Activated naive CD8-positive, alpha-beta T cell treated with anti-CD3 and anti-CD28 coated beads, Interleukin-2, amount 50 U/mL, for 16 hours (primary cell): ENCODE measurements at places on chromosomes 1 and 21.

DNA sequence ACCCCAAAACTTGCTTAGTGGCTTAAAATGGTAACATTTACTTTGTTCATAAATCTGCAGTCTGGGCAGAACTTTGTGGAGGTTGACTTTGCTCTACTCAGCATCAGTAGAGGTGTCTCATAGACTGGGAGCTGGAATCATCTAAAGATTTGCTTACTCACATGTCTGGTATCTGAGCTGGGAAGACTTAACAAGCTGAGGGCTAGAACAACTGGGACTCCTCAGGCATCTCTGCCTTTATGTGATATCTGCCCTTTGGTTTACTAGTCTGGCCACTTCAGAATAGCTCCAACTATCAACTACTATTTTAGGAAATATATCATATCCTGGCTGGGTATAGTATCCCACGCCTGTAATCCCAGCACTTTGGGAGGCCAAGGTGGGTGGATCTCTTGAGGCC lies 82.5 kb downstream of the C4BPA start:
- no peak for DNase-seq

DNA sequence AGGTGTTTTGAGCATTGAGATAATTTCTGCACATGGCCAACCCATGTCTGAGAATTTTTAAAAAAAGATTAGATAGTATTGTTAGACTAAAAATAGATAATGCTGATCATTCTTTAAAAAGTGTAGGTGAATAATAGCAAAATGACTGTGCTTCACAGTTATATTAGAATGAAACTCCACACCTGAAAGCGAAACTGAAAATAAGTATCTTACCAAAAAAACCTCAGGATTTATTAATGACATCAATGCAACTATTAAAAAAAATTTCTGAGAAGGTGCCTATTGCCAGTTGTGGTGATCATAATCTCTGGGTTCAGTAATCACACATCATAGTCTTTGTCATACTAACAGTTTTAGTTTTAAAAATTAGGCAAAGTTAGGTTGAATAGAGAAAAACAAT lies 36.5 kb downstream of the PLA2G4A start:
- no peak for DNase-seq

DNA sequence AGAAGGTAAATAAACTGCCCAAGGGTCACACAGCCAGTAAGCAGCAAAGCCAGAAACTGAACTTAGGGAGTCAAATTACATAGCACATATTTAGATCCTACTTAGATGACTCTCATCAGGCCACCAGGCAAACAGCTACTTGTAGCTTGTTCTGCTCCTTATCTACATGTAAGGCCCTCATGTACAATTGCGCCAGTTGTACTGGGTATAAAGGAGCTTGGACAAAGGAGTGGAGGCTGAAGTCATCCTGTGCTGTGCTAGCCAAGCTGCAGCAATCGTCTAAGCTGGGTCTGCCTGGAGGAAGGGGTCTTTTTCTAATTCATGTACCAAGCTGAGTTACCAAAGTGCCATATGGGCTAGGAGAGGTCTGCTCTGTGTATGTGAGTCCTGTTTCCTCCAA lies 12.8 kb downstream of the ETNK2 start:
- DNase-seq: no peak

DNA sequence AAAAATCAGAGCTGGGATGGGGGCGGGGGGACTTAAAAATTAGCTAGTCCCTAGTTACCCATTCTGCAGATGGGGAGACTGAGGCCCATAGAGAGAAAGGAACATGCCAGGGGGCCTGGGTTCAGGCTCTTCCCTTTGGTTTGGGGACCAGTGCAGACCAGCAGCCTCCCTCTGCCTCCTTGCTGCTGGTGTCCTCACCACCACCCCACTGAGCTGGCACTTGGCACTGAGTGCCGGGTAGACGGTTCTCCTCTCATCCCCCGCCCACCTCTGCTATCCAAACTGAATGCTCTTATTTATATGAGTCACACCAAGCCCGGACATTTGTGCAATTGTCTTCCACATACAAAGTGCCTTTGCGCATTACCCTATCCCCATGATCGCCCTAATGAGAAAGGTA lies 39.2 kb downstream of the CAMK2N1 start:
- DNase-seq: no peak

DNA sequence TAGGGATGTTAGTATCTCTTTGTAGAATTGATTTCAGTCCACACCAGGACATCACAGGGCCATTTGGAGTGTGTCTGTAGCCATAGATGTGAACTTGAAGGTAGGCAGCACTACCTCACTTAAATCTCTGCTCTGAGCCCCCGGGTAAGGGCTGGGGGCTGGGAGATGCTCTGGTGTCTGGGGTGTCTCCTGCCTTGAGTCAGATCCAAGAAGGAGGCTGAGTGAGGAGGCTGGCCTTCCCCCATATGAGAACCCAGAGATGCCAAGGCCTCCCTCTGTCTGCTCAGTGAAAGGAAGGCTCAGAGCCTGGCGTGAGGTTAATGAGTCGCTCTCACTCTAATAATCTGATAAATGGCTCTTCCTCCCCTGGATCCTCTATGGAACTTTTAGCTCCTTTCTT lies 161.6 kb downstream of the ACTL8 start:
- DNase-seq: no peak

GRCh38 chr1:171470726-171471125 lies 14.6 kb upstream of the PRRC2C start:
- no peak for DNase-seq

GRCh38 chr1:187837787-187838186 lies 1009.0 kb downstream of the PLA2G4A start:
- DNase-seq: no peak

DNA sequence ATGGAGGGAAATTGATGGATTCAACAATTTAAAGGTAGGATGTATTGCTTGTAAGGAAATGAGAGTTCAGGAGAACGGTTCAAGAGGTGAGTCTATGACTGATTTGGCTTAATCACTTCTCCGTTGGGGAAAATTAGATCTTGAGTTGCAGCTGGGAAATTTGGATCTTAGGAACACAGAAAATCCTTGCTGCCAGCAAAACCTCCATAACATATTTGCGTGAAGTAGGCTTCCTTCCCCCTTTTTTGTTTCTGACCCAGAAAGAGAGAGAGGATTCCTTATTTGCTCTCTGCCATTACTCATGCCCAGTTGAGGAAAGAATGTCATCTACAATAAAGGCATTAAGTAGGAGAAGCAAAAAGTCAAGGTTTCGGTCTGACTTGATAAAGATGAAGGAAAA lies 73.5 kb upstream of the PDC start:
- DNase-seq: no peak

DNA sequence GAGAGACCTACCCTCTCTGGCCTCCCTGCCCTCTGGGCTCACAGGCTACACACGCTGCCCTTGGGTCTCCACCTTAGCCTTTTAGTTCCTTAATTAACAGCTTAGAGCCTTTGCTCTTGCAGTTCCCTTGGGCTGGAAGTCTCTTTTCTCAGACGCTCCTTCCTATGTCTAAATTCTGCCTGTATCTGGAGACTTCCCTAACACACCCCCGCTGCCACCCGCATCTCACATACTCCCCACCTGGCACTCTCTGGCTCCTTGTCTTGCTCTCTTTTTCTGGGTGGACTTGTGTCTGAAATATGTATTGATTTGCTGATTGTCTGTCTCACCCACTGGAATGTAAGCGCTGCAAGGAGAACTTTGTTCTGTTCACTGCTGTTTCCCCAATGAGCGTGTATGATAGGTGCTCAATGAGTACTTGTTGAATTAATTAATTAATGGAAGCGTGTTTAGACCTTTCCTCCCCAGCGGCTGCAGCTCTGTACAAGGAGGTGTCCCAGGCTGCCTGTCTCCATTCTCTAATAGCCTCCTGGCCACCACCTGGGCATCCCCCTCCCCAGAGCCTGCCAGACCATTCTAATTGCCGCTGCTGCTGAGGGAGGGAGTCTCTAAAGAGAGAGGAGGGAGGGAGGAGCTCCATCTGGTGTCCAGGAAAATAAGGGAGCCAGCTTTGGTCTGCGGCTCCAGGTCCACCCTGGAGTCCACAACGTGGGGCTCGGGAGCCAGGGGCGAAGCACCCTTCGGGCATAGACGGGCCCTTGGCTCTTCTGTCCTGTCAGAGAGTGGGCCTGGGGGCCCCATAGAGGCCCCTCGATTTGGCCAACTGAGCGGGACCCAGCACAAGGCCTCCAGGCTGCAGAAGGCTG lies 95.4 kb downstream of the RNF220 start:
- no peak for DNase-seq

- DNase-seq: no peak
Measured at GRCh38 chr1:24403806-24404205, 9.8 kb downstream of the STPG1 start.

- no peak for DNase-seq
Measured at GRCh38 chr1:99018313-99018712, 13.7 kb upstream of the PLPPR5 start.

DNA sequence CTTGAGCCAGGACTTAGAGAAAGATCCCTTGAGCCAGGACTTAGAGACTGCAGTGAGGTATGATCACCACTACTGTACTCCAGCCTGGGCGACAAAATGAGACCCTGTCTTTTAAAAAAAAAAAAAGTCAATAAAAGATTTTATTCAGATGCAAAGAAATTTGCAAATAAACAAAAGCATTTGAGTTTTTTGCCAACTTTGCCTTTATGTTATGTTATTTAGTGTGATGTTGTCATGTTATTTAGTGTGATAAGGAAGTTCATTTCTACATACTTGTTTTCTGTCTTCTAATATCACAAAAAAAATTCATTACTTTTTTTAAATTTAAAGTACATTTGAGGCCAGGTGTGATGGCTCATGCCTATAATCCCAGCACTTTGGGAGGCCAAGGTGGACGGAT lies 9.0 kb downstream of the RAD54L start:
- DNase-seq: no peak

DNA sequence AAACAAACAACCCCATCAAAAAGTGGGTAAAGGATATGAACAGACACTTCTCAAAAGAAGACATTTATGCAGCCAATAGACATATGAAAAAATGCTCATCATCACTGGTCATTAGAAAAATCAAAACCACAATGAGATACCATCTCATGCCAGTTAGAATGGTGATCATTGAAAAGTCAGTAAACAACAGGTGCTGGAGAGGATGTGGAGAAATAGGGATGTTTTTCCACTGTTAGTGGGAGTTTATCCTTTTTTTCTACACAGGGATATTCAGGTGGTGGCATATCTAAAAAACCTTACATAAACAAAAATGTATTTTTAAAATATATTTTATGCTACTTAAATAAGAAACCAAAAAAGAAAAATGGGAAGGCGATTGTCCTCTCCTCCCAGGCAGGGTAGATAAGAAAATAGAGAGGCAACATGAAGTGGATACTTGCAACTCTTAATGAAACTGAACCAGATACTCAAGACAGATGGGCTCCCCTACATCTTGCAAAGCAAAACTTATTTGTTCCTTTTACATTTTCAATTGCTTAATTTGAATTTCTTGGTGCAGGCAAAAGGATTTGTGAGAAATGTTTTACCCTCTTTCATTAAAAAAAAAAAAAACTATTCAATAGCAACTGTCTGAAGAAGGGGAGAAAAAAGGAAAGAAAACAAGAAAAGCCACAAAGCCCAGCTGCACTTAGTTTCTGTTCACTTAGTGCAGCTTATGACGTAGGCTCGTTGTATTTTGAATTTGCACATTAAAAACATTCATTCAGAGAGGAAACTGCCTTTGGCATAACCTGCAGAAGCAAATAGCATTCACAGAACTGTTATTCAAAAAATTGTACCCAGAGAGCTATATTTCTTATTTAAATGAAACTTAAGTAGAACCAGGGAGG lies 36.9 kb upstream of the RGS1 start:
- no peak for DNase-seq

DNA sequence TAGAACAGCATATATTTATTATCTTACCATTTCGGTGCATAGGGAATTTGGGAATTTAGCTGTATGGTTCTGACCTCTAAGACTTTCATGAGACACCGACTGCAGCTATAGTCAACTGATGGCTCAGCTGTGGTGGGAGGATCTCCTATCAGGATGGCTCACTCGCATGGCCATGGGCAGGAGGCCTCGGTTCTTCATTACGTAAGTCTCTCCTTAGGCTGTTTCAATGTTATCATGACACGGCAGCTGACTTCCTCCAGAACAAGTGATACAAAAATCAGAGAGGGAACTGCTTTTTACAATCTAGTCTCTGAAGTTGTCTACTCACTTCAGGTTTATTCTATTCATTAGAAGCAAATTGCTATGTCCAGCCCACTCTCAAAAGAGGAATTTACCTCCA lies 13.3 kb upstream of the CAPN8 start:
- no peak for DNase-seq

- no peak for DNase-seq
Measured at GRCh38 chr21:39685236-39685635, 59.7 kb upstream of the IGSF5 start.

DNA sequence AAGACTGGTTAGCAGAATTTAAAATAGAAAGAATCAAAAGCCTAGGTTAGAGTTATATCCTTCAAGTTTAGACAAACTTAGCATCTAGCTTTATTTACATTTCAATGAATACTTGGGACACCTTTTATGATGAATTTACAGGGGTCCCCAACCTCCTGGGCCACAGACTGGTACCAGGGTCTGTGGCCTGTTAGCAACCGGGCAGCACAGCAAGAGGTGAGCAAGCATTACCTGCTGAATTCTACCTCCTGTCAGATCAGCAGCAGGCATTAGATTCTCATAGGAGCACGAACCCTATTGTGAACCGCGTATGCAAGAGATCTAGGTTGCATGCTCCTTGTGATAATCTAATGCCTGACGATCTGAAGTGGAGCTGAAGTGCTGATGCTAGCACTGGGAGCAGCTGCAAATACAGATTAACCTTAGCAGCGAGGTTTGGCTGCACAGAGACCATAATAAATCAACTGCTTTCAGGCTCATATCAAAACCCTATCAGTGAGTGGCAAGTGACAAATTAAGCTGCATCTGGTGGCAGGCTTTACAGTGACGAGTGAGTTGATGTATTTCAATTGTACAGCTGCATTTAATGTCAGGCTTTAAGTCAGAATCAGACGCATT lies 82.0 kb downstream of the UCHL5 start:
- no peak for DNase-seq

- DNase-seq: no peak
Measured at GRCh38 chr21:44057960-44058651, 46.0 kb downstream of the TRAPPC10 start.

- no peak for DNase-seq
Measured at GRCh38 chr1:91609551-91609950, 108.9 kb downstream of the CDC7 start.

DNA sequence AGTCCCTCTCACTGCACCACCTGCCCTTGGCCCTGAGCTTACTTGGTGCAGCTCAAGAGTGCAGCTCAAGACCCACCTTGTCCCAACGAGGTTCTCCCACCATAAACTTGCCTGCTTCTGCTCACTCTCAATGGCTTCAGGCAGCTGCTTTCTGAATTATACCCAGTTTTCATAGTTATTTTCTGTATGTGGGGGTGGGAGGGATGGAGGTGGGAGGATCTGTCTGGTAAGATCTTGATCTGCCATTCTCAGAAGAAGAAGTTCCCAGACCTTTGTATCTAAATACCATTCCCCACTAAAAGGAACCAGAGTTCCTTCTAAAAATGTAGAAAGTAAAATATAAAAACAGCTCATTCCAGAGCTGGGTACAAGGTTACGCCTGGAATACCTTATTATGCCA lies 111.5 kb downstream of the SIM2 start:
- no peak for DNase-seq
